ENCODE measurements at places on chromosomes 3 and 15.

- DNase-seq: no peak
Observed at GRCh38 chr3:4421121-4421520, 45.9 kb downstream of the SUMF1 start.

DNA sequence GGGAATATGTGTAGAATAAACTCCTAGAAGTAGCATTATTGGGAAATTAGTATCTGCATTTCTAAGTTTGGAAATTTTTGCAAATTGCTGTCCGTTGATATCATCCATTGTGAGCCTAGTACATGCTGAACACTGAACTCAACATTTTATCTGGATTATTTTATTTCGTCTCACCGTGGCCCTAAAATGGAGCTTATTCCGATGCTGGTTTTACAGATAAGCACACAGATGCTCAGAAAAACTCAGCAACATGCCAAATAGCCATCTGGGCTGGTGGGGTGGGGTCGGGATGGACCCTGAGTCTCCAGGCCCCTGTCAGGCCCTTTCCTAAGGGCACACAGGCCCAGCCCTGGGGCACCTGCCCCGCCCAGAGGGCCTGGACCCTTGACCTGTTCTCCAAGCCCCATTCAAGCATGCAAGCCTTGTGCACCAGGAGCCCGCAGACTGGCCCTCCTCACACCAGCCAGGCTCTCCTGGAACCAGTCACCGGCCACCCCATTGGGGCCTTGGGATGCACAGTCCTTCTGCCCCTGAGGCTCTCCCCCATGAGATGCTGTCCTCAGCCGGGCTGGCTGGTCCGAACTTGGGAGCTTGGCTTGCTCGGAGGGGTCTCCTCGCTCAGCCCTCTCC lies 20.7 kb upstream of the KLF13 start:
- no peak for DNase-seq

DNA sequence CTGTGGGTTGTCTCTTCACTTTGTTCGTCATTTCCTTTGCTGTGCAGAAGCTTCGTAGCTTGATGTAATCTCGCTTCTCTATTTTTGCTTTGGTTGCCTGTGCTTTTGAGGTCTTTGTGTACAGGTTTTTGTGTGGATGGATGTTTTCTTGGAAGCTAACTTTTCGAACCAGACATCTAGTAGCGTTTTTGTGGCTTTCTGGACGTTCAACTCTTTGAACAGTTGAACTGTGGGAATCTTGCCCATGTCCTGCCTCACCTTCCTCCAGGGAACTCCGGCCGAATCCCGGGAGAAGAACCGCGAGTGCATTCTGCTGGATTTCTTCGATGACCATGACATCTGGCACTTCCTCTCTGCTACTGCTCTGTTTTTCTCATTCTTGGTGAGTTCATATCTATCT lies 70.6 kb downstream of the USF3 start:
- no peak for DNase-seq

- no peak for DNase-seq
Observed at GRCh38 chr3:18761530-18761929, 336.4 kb upstream of the SATB1 start.

- no peak for DNase-seq
Observed at GRCh38 chr3:142694225-142694624, 29.6 kb upstream of the TRPC1 start.

Measured in stimulated activated CD8-positive, alpha-beta memory T cell treated with anti-CD3 and anti-CD28 coated beads, Interleukin-2, amount 100 ng/mL, for 1 hour (primary cell).